ENCODE measurements at places on chromosomes 2 and 18.

- DNase-seq: no peak
Measured at GRCh38 chr2:235621736-235622135, 127.9 kb downstream of the AGAP1 start.

DNA sequence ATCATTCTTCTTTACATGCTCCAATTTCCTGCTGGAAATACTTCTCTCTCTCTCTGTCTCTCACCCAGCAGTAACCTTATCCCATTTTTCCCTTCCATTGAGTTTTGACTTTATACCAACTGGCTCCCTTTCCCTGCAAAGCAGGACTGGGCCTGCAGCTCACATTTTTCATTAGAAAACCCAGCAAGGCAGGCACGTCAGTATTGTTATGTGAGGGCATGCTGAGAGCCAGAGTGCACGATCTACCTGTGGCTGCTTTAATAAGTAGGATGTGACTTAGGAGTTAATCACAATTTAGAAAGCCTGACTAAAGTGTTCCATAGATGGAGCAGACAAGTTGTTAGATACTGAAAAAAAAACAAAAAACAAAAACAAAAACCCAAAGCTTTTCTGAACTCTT, 5.2 kb upstream of the NDUFV2 start:
- DNase-seq: no peak

DNA sequence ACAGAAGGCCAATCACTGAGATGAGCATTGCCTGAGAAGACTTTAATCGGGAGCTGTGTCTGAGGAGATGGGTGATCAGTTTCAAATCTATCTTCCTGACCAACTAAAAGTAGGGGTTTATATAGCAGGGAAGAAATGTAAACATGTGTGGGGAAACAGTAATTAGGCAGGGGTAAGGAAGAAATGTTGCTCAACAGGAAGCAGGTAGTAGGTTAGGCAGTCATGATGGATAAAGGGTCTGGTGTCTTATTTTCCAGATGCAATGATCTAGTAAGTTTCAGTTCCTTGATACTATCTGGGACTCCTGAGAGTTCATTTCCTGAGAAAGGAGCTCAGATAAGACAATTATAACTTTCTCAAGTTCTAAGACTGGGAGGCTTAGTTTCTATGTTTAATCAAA, 33.8 kb upstream of the DNAJC10 start:
- DNase-seq: no peak

DNA sequence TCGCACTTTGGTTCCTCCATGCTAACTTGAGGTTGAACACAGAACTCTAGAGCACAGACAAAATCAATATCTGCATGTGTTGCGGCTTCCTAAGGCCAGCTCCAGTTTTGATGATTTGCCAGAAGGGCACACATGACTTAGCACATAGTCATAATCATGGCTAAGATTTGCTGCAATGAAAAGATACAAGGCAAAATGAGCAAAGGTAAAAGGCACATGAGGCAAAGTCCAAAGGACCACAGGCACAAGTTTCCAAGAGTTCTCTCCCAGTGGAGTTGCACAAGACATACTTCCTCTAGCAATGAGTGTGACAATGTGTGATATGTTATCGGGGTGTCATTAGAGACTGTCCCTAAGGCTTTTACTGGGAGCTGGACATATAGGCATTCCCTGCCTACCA, 24.2 kb upstream of the CXXC1 start:
- no peak for DNase-seq

DNA sequence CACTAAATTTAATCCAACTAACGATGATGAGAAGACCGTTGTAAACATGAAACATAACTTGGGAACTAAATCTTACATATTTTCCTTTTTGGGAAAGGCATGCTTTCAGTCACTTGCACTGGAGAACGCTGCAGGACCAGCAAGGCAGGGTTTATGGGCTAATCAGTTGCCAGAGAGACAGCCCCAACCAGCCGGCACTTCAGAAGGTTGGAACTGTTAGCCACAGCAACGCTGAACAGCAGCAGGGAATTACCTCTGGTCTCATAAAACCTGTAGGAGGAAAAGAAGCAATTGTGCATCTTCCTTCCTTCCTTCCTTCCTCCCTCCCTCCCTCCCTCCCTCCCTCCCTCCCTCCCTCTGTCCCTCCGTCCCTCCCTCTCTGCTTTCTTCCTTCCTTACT, 33.9 kb upstream of the SIX2 start:
- no peak for DNase-seq

DNA sequence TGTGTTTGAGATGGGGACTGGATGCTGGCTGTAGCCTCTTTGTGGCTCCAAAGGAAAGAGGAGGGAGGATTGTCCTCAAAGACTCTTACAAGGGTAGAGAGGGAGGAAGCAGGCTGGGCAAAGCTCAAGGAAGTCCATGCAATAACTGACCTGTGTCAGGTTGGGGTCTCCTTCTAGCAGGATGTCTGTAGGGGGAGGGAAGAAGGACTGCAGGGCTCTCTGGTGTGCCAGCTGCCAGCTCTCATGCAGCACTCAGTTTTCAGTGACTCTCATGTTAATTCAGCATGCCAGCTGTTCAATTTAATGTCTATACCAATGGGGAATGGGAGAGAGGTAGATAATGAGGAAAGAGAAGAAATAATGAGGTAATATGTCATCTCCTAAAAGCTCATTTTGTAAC, 85.3 kb upstream of the RANBP2 start:
- no peak for DNase-seq

GRCh38 chr2:24521162-24521857, 30.3 kb downstream of the NCOA1 start:
- no peak for DNase-seq

- peak; percentile 12 for DNase-seq
Measured at GRCh38 chr2:237967463-237967951, 693 bp downstream of the UBE2F start.

DNA sequence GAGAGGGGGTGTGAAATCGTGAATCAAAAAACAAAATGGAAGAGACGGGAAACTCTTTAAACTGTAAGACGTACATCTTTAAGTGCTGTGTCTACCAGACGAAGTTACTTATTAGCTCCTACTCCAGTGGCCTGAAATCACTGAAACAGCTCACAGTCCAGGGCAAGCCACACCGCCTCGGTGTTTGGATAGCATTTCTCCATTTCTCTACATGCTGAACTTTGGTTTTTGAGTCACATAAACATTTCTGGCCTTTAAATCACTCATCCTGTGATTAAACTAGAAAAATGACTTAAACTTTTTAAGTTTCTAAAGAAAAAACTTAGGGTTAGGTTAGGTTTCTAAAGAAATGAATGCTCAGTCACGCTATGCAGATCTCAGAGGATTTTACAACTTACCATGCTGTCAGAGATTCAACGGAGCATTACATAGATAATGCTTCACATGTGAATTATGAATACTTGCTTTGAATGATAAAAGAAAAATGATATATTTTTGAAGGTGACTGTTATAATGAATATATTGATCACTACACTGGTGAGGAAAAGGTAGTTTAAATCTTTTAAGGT, 138.4 kb downstream of the MBP start:
- no peak for DNase-seq

DNA sequence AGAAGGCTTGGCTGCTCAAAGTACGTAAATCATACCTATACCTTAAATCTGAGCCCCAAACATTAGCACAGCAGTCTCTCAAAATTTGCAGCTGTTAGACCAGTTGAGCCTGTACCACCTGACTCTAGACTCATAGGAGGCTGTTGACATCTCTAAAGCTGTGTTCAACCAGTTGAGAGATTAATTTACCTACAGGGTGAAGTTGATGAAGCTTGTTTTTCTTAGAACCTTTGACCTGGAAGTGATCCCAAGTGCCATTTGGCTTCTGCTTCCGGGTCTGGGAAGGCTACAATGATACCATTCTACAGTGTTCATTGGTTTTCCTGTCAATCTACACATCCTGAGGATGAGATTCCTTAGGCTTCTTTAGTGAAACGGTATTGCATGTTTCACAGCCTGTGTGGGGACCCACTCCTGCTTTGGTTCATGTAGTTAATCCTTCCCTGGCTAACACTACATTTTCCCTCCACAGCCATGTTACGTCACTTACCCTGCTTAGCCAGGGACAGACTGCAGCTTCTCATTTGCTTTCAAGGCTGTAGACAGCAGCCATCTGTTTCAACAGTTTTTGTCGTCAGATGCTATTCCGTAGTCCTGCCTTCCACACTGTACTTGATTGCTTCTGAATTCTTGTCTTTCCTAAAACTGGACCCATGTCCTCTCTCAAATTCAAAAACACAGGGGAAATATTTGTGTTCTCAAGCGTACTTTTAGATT, 4.7 kb upstream of the IL1RL2 start:
- no peak for DNase-seq

- DNase-seq: no peak
Measured at GRCh38 chr2:59974051-59974766, 579.2 kb downstream of the BCL11A start.

- no peak for DNase-seq
Measured at GRCh38 chr2:7083580-7084509, 166.6 kb downstream of the RNF144A start.

- no peak for DNase-seq
Measured at GRCh38 chr2:24434541-24434940, 56.5 kb upstream of the NCOA1 start.

- DNase-seq: no peak
Measured at GRCh38 chr2:194380011-194380410, 1277.0 kb upstream of the SLC39A10 start.

GRCh38 chr2:158357699-158358098, 98.9 kb downstream of the CCDC148 start:
- DNase-seq: no peak

DNA sequence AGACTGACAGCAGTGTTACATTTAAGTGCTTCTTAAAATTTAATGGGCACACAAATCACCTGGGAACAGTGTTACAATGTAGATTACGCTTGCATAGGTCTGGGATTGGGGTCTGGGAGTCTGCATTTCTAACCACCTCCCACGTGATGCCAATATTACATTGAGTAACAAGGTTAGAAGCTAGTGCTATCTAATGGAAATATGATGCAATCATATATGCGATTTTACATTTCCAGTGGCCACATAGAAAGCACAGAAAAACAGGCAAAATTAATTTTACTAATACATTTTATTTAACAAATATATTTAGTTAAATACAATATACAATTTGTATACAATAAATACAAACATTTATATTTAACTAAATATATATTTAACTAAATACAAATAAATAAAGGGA, 53.7 kb downstream of the SCN7A start:
- no peak for DNase-seq

- no peak for DNase-seq
Measured at GRCh38 chr2:154537024-154537423, 161.5 kb upstream of the KCNJ3 start.

DNA sequence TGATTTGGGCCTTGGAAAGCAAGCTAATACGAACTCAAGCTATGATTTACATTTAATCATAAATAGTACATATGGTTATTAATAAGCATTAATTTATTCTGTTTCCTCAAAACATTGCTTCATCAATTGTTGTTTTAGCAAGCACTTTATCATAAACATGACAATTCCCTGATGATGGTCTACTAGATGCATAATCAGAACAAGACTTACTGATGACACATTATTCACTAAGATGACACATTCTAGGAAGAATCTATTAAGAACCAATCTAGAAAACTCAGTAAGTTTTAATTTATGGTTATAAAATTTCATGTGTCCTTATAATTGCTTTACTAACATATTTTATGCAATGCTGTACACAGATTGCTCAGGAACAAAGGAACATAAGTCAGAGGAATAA, 815.2 kb downstream of the ERBB4 start:
- DNase-seq: no peak

GRCh38 chr2:171726847-171727450, 39.7 kb downstream of the DYNC1I2 start:
- no peak for DNase-seq

DNA sequence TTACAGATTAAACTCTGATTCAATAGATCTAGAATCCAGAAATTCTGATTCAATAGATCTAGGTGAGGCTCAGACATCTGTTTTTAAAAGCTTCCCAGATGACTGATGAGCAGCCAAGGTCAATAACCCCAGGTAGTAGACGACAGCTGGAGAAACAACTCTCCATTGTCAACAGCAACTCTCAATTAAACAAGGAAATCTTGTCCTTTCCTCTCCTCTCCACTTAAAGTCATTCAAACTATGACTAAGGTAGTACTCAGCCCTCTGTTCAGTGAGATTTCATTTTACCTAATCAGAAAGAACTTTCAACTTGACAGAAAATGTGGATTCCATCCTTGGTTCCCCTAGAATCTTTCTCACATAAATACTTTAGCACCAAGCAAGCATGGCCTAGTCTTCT, 94.6 kb upstream of the SCG2 start:
- no peak for DNase-seq

DNA sequence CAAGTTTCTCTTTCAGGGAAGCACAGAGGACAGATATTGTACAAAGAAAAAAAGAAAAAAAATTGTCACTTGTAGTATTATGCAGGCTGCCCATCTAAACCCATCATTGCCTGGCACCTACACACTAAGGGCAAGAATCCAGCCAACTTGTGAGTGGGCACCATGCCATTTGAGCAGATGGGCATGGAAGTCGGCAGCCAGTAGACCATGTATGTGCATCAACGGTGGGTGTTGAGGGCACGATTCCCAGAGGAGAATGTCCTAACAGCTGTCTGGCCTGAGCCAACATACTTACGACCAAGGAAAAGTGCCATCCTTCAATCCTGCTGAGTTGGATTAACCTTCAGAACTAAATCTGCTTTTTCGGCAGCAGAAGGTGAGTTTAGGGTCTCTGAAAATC, 63.9 kb downstream of the ARHGAP15 start:
- DNase-seq: no peak

DNA sequence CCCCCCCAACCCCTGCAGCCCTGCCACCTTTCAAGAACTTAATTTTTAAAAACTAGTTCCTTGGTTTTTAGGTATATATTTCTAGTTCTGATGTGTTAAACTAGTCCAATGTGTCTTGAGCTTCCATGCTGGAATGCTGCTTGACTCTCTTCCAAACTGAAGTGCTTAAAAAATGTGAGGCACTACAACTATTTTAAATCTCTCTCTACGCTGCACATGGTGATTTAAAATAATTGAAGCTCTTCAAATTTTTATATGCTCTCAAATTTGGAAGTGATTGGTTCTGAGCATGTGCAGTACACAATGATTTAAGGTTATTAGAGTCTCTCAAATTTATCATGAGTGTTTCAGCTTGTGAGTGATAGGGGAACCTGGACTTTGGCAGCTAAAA, 192.6 kb upstream of the ZEB2 start:
- DNase-seq: no peak

- DNase-seq: no peak
Measured at GRCh38 chr2:42245396-42245795, 76.2 kb downstream of the EML4 start.

DNA sequence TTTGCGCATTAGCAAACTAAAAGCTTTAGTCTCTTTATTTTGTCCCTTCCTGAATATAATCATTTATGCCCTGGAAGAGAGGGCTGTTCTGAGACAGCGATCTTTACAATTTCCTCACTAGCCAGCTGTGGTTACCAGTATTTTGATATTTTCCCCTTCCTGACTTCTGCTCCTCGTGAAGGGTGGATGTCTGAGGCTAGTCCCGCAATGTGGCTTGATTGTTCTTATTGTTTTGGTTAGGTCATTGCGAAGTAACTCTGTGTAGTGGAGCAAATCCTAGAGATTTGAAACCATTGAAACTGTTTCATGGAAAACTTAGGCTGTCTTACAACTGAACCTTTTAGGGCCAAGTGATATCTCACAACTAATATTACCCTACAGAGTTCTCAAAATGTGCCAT, 2.4 kb downstream of the MRPL33 start:
- no peak for DNase-seq

Measured in activated CD4-positive, alpha-beta T cell treated with anti-CD3 and anti-CD28 coated beads, Interleukin-2, amount 50 U/mL, for 4 hours (primary cell).